ENCODE measurements at places on chromosomes 11 and 22.

- no peak for DNase-seq
These were observed 29.9 kb downstream of the SHANK2 start for GRCh38 chr11:71222318-71223080.

DNA sequence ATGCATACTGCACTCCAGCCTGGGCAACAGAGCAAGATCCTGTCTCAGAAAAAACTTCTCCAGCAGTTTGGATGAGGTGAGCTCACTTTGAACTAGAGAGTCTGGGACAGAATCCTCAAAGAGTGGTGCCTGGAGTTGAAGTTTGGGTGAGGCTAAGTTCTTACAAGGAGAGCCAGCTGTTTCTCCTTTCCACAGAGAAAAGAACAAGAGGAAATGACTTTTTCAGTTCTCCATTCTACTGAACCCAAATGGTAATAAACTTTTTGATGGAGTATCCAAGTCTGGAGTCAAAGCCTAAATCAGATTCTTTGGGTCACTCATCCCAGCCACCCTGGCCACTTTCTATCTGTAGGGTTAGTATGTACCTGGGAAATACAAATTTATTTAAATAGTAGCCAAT lies 102.7 kb downstream of the TRAF6 start:
- no peak for DNase-seq

DNA sequence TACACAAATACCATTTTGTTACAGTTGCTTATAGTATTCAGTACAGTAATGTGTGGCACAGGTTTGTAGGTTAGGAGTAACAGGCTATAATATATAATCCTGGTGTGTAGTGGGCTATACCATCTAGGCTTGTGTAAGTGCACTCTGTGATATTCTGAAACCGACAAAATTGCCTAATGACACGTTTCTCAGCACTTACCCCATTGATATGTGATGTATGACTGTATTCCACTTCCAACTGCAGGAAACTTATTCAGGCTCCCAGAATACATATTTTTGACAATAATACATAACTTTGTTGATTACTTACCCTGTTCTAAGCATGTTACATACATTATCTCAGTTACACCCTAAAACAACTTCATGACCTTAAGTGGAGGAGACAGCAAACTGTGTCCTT lies 5.1 kb upstream of the PICALM start:
- no peak for DNase-seq

GRCh38 chr22:32531931-32532819 lies 57.6 kb downstream of the FBXO7 start:
- DNase-seq: peak; percentile 98

DNA sequence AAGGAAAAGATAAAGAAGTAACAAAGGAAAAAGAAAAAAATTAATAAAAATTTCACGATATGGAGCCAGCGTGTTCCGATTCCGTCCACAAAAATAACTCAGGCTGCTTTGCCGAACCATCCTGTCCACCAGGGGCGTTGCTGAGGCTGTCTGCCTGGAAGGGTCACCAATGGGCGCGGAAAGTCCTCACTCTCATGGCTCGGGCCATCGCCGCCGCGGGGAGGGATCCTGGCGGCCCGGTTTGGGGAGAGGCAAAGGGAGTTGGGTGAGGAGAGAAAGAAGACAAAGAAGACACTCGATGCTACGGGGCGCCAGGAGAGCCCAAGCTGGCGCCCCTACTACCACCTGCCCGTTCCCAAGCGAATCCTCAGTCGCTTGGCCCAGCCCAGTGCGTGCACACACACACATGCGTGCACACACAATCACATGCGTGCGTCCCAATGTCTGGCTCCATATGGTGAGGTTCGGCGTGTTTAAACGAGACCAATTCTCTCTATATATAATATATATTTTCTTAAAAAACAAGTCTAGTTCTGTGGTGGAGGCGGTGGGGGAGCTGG lies 5.6 kb upstream of the PYGM start:
- DNase-seq: no peak

DNA sequence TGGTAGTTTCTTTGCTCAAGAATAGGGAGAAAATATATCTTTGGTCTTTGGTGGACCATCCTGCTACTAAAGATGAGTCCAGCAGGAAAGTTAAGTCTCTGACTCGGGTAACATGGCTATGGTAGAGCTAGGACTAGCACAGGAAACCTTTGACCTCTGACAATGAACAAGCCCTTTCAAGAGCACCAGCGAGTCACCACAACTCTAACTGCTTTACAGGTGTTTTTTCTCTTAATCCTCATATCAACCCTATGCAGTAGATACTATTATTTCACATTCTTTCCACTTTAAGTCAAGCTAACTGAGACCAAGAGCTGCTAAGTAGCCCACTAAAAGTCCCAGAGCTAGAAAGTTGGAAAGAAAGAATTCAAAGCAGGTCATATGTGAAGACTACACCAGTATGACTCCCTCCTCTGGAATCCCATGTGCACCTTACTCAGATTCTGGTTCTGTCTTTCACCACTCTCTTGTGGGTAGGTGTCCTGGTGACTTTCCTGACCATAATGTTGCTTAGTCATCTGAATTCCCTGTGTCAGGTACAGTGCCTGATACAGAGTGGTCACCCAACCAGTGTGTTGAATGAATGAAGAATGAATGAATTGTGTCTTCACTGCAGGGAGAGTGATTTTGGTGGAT lies 53.8 kb upstream of the ME3 start:
- no peak for DNase-seq

- DNase-seq: no peak
These were observed 7.5 kb downstream of the C11orf21 start for GRCh38 chr11:2293984-2294925.

GRCh38 chr11:57202281-57202680 lies 20.5 kb downstream of the LRRC55 start:
- no peak for DNase-seq

DNA sequence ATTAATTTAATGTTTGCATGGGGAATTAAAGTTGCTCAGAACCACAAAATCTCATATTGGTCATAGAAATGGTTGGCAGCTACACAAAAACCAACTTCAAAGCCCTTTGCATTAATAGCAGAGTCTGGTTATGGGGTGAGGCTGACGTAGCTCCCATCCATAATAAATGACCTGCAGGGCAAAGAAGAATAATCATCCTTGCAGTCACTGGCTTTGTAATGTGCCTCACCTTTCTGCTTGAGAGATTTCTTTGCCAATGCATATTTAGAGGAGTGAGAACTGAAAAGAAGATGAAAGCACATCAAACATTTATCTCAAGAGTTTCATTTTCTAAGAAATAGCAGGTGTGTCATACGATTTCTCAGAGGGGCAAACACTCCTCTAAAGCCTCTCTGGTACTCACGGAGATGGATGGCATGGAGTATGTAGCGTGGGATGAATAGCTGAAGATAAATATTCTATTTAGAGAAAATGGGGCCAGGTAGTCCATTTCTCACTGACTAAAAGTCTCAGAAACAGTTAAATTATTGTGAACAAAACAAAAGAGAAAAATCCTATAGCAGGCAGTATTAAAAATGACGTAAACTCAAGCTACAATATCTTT lies 1491.9 kb downstream of the FAM181B start:
- DNase-seq: no peak

DNA sequence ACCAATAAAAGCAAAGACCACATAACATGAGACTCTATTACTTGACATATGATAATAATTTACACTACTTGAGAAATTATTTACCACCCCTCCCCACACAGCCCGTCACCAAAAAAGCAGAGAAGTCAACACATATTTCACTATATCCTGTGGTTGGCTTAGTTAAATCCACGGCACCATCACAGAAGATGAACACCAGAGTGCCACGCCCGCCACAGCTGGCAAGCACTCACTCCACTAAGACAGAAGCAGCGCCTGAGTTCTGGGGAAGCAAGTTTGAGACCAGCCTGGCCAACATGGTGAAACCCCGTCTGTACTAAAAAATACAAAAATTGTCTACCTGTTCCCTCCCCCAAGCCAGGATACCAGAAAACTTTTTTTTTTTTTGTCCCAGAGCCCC lies 53.1 kb downstream of the PACSIN2 start:
- no peak for DNase-seq

DNA sequence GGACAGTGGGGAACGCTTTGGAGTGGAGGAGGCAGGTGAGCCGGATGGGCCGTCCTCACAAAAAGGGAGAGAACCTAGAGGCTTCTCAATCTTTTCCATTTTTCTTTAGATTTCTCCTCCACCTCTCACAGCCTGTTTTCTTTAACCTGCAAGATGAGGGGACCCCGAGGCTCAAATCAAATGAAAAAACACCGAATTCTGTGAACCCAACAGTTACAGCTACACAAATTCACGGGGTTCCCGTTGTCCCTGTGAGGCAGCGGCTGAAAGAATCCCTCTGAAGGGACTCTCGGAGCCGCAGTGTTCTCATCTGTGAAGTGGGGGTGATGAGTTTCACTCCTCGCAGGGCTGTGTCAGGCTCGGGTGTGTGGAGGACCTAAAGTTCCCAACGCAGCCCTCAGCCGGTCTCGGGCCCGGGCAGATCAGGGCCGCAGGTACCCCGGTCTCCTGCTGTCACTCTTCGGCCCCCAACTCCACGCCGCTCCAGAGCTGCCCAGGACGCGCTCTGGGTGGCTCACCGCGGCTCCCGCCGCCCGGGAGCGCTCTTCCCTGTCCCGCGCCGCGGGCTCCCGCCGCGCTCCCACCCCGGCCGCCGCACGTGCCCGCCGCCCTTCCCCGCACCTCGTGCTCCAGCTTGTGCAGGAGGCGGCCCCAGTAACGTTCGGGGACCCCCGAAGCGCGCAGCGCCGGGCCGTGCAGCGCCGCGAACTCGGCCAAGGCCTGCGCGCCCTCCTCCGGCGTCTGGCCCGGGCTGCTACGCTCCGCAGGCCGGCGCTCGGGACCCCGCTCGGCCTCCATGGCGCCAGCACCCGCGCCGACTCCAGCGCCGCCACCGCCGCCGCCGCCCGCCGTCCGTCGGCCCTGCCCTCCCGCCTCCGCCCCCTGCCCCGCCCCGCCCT lies at the start of gene TTLL12:
TSS of gene TTLL12 (minus strand) at position 863 of the 899 bp plus-strand sequence. CDS start at position 798, 65 bp downstream.
- peak; percentile 82 for DNase-seq

DNA sequence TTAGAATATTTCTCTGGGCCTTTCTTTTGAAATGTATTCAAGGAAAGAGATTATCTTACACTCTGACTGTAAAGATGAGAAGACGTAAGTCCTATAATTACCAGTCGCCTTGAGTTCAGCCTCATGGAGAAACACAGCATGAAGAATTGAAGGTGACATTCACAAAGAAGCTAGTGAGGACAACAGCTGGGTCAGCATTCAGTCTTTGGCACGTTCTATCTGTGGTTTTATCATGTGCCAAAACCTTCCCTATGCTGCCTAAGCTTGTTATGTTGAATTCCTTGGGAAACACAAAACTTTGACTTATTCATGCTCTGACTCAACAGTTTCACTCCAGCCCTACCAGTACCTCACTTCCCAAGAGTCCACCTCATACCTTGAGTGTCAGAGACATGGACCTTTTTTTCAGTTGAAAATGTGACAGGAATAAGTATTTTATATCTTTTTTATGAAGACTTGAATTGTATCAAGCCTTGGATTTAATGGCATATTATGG lies 198.8 kb upstream of the KIRREL3 start:
- no peak for DNase-seq

- no peak for DNase-seq
These were observed 59.0 kb downstream of the ZNRF3 start for GRCh38 chr22:28942333-28942732.

GRCh38 chr22:29391546-29391945 lies 3.2 kb upstream of the AP1B1 start:
- no peak for DNase-seq

- no peak for DNase-seq
These were observed 47.7 kb downstream of the DKK3 start for GRCh38 chr11:11960687-11961086.

DNA sequence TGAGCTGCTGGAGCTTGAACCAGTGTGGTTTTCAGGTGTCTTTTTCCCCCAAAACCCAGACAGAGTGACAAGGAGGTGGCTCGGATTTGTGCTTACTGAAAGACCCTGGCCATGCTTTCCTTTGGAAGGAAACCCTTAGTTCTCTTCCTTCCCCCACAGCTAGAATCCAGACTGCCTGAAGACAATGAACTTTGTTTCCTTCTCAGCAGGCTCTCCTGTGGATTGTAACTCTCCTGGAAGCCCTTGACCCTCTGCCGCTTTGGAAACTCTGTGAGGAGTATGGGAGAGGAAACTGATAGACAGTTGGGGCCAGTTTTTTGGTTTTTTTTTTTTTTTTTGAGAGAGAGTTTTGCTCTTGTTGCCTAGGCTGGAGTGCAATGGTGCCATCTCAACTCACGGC lies 62.1 kb upstream of the SESN3 start:
- DNase-seq: no peak

DNA sequence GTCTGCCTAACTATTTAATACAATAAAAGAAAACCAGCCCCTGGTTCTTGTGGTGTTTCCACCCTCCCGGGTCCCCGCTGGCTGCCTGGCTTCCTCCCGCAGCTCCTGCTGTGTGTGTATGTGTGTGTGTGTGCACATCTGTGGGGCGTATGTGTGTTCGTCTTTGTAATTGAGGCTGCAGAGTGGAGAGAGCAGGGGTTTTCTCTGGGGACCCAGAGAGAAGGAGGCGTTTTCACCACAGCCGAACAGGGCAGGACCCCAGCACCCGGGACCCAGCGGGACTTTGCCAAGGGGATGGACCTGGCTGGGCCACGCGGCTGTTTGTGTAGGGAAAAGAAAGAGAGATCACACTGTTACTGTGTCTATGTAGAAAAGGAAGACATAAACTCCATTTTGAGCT lies 42.7 kb downstream of the IGLL1 start:
- DNase-seq: no peak

DNA sequence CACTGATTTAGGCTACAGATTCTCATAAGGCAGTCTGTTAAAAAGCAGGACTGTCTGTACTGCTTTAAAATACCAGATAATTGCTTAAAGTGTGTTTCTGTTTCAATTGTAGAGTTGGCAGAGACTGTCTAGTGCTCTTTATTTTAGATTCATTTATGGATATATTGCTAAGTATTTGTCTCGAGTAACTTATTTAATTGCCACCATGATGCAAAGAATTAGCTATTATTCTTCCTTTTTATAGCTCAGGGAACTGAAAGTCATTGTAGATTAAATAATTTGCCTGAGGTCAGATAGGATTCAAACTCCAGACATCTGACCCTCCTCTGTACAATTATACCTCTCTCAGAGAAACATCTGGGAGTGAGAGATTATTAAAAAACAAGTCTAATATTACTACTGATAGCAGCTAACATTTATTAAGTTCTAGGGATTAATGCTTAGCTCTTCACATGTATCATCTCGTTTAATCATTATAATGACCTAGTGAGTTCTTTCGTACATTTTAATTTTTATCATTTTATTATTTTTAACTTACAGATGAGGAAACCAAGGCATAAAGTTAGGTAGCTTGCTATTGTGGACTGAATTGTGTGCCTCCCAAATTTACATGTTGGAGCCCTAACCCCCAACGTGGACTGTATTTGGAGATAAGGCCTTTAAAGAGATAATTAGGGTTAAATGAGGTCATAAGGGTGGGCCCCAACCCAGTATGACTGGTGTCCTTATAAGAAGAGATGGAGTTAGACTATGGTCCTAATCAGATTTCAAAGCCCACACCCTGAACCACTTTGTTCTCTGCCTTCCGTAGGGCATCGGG lies 19.7 kb upstream of the RAG2 start:
- no peak for DNase-seq

GRCh38 chr11:18844753-18845367 lies 53.3 kb upstream of the PTPN5 start:
- DNase-seq: peak; percentile 36

- no peak for DNase-seq
These were observed 339.7 kb downstream of the BRD1 start for GRCh38 chr22:49487950-49488349.

- no peak for DNase-seq
These were observed 1.3 kb downstream of the TEF start for GRCh38 chr22:41383085-41383484.

- no peak for DNase-seq
These were observed 274.9 kb downstream of the FAM181B start for GRCh38 chr11:82458761-82459160.
